Stimulated activated CD4-positive, alpha-beta T cell treated with anti-CD3 and anti-CD28 coated beads, TNF-alpha, amount 100 ng/mL, for 24 hours (primary cell): ENCODE measurements at places on chromosomes 4 and X.

GRCh38 chr4:79064806-79065205 lies 125.6 kb upstream of the PAQR3 start:
- DNase-seq: no peak

DNA sequence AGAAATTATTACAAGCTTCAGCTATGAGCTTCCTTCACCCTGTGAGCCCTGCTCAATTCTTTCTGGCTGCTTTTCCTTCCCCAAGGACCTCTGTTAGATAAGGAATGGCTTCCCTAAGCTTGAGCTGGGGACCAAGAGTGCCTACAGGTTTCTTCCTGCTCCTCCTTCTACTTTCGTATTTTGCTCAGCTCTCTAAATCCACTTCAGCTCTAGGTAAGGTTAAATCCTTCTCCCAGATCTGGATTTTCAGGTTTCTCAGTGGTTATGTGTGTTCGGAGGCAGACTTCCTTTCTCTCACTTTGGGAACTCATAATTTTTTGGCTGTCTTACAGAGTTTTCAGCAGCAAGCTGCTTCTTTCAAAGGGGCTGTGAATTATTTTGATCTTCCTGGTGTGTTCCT lies 21.9 kb upstream of the ZDHHC15 start:
- DNase-seq: no peak

- no peak for DNase-seq
Observed at GRCh38 chrX:8811611-8812010, 10.4 kb upstream of the FAM9A start.

DNA sequence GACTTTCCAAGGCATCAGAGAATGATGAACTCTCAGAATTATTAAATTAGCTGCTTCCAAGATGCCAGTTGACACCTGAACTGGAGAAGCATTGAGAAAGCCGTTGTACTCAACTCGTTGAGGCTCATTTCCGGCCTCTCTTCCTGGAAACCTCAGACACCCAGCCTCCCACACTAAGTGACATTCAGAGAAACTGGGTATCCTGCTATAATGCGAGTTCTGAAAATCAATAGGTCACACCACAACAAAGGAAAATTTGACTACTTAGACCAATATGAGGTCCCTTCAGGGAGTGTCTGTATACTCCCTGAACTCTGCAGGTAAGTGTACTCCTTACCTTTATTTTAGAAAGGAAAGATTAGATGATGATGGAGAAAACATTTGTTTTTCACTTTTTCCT lies 51.2 kb downstream of the ENPEP start:
- no peak for DNase-seq

DNA sequence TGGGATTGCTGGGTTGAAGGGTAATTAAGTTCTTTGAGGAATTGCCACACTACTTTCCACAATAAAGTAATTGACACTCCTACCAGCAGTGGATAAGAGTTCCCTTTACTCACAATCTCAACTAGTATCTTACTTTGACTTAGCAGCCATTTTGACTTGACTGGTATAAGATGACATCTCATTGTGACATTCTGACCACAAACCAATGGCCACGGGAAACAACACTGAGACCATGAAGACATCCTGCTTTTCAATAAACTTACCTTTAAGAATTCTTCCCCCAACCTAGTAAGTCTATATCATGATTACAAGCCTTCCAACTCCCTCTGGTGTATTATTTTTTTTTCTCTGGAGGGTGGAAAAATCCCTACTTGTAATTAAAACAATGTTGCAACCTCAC lies 66.9 kb upstream of the WDR1 start:
- DNase-seq: no peak
